ENCODE measurements at places on chromosomes 16 and 17. TPM values are rescaled to one million over a fixed set of nuclear protein-coding genes. Genes with fewer than 3 reads are reported as not detected.

The C17orf50 gene
- not detected for total RNA-seq

The CDYL2 gene
- total RNA-seq, result 0.05 TPM

The DNASE1 gene
- total RNA-seq, result 17.8 TPM

The HOXB4 gene
- total RNA-seq, result 0.86 TPM

The TERB1 gene
- total RNA-seq, result not detected

The MT1G gene
- not detected for total RNA-seq

- DNase-seq, result no peak
Measured at GRCh38 chr17:17580662-17581470, 10.6 kb downstream of the PEMT start.

DNA sequence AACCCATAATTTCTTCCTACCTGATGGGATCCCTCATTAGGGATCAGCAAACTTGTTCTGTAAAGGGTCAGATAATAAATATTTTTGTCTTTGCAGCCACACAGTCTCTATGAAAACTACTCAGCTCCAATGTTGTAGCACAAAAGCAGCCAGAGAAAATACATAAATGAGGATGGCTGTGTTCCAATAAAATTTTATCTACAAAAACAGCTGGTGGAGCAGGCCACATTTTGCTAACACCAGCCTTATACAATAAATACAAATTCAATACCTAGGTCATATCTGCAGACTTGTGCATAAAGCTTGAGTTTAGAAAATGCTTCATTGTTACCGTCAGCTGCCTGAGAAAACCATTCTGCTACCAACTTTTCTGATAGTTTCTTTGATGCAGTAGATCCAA lies 38.4 kb upstream of the INTS2 start:
- no peak for DNase-seq

DNA sequence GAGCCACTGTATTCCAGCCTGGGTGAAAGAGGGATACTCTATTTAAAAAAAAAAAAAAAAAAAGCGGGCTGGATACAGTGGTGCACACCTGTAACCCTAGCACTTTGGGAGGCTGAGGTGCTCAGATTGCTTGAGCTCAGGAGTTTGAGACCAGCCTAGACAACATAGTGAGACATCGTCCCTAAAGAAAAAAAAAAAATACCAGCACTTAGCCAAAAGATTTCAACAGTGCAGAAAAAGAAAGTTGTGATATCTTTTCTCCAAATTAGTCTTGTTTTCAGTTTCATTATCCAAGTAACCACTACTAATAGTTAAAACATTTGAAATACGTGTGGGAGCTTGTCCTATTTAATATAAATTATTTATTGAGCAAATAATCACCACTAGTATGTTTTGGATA lies 48.7 kb downstream of the TENT4B start:
- no peak for DNase-seq

DNA sequence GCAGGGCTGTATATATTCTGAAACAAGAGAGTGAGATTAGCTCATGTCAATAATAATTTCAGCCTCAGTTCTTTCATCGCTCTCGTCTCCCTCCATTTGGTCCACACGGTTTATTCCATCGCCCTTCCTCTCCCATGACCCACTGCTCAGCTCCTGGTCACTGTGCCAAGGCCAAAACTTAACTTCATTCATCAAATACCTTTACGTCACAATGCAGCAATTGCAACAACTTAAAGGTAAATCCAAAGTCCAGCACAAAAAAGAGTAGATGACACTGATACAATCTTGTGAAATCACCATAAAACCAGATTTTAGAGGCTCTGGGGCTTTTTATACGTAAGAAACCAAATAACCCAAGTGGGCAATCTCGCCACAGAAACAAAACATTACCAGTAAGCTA lies 72.0 kb downstream of the ANKRD11 start:
- no peak for DNase-seq

DNA sequence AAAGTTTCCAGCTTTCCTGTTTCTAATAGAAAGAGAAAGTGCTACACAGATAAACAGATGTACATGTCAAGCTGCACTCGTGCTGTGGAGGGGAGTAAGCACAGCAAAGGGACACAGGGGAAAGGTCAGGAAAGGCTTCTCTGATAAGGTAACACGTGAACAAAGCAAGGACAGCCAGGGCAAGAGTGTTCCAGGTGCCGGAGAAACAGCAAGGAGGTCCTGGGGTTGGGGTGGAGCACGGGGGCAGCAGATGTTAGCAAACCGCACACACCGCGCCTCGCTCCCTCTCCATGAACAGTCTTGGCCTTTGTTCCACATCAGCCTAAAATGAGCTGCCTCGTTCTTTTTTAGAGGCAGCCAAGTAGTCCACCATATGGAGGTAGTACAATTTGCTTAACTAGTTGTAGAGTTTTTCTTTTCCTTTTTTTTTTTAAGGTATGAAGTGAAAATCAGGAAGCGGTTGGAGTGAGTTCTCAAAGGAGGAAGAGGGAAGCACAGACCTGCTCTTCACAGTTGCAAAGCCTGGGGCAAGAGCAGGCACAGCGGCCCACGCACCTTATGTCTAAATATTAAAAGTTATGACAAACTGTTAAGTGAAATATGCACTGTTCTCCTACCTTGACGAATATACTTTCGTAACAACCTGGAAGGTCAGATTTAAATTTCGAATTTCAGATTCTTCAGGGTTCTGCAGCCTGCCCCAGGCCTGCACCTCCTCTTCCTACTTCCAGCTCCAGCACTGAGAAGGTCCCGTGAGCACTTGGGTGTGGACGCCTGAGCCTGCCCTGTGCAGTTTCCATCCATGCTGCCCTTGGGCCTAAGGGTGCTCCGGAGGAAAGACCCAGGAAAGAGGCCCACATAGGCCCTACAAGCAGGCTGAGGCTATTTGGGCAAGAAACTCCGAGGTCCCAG lies 41.5 kb upstream of the RPH3AL start:
- no peak for DNase-seq

- DNase-seq, result no peak
Measured at GRCh38 chr17:44200478-44201155, 933 bp upstream of the ATXN7L3 start.

DNA sequence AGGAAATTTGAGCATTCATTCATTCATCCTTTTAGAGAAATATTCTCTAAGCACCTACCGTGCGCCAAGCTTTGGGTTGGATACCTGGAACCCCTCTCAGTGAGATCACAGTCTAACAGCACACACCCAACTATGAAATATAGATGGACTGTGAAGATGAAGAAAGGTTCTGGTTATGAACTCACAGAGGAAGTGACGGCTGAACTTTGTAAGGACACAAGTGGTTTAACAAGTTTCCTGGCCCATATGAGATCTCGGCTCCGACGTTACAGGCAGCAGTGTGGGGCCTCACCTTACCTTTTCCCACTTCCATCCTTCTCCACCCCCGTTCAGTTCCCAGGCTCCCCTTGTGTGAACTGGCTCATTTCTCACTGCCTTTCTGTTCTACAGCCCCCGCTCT lies 406.2 kb downstream of the MAF start:
- no peak for DNase-seq

Measured in MG63 (cell line).